ENCODE measurements at places on chromosomes 12 and 14. TPM values are rescaled to one million over a fixed set of nuclear protein-coding genes. Genes with fewer than 3 reads are reported as not detected.

DNA sequence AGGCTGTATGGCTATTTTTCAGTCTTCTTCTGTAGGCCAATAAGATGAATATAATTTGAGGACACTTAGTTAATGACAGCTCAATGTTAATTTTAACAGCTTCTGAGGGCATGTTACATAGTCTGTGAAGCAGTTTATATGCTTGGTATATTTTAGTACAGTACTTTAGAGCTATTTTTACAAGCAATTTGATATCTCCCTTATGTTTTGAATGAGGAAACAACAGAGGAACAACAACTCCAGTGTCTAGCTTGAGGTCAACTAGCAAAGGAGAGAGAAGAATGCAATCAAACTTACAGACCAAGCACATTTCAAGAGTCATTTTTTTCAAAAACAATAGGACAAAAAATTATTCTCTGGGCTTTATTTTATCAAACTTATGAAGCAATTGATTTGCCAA lies 469.1 kb upstream of the DCN start:
- no peak for DNase-seq

DNA sequence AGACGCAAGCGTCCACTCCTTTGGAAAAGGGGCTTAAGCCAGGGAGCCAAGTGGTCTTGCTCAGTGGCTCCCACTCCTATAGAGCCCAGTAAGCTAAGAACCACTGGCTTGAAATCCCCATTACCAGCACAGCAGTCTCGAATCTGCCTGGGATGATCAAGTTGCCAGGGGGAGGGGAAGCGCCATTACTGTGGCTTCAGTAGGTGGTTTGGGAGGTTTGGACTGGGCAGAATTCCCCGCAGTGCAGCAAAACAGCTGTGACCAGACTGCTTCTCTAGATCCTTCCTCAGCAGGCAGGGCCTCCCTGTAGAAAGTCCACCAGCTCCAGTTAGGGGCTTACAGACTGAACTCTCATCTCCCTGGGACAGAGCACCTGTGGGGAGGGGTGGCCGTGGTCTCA lies 115.4 kb downstream of the TMEM117 start:
- DNase-seq, result no peak

DNA sequence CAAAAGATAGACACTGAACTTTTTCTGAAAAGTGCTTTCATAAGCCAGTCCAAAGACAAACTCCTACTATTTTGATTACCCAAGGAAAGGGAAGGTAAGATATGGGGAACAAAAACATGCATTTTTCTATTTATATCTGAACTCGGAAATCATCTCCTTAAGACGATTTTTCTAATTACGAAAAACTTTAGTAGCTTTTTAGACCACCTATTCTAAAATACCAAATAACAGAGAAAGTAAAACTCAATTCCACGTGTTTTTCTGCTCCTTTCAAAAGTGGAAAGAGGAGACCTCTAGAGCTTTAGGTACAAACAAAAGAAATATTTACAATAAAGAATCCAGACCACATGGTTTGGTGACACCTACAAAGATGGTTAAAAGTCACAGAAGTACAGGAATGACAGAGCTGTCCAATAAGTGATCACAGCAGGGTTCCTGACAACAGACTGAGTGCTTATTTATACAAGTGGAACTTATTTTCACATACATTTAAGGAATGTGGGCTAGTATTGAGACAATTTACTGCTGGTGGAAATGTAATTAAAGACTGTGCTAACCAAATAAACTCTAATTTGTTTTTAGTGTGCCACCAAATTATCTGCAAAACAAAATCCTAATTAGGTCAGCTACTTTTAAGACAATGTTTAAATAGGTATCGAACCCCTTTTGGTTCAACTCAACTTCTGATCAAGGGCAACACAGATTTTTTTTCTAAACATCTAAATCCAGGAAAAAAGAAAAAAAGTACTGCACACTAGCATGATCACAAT lies 2.4 kb downstream of the LRIG3 start:
- no peak for DNase-seq

DNA sequence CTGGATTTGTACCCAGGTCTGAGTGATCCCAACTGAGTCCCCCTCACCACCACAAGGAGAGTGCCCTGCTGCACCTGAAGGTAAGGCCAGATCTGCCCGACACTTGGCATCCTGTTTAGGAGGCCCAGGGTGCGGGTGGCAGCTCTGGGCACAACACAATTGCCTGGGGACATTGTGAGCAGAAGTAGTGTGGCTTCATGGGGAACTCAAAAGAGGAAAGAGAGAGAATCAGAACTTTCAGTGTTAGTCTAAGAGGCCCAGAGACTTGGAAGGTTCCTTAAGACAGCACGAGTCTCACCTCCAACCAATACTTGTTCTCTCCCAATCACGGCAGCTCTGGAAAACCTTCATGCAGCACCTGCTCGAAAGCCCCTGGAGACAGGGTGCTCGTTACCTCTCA lies 6.6 kb upstream of the SLC8B1 start:
- DNase-seq, result no peak

DNA sequence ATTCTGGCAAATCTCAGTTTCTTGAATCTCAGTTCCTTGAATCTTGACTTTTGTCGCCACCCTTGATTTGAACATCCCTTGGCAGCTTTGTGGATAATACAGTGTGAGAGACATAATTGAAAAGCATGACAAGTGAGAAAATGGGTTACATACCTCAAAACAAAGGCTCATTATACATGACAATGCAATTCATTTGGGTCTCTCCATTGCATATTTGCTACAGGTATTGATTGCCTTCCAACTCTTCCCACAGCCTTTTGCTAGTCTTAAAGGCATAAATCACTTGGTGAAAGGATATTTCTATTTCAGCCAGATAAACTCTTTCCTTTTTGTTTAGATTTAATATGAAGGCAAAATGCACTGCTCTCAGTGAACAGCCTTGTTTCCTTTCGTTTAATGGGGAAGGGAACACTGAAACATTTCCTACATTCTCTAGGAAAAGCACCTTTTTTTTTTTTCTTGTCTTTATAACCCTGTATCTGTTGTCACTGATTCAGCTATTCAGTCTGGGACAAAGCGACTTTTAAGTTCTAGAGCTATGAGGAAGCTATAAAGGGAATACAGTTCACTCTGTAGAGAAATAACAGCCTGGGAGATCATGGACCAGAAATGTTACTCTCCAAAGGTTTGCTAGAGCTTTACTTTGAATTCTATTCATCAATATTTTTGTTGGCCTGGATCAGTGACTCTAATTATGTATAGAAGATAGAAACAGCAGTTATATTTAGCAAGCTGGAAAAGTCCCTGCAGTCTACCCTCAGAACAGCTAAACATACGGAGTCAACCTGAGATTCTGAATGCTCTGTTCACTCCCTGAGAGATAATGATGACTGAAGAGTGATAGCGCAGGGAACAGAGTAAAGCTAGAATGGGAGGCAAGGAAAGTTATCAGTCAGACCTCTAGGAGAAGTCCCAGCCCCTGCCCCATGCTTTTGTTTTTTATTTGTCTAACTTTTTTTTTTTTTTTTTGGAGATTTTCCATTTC lies 311.4 kb downstream of the RGS6 start:
- DNase-seq, result no peak

GRCh38 chr12:74791365-74791764 lies 253.7 kb downstream of the ATXN7L3B start:
- no peak for DNase-seq

GRCh38 chr12:39105111-39105510 lies 199.7 kb upstream of the CPNE8 start:
- no peak for DNase-seq

- peak; percentile 56 for DNase-seq
Observed at GRCh38 chr12:14961466-14962152, at the start of gene ARHGDIB. TSS of gene ARHGDIB (minus strand) at chr12:14961601. CDS start at chr12:14950712, 10,889 bp downstream.

GRCh38 chr14:100738704-100739131 lies 12.0 kb downstream of the DLK1 start:
- no peak for DNase-seq

GRCh38 chr12:112538740-112539139 lies 120.0 kb downstream of the PTPN11 start:
- DNase-seq, result no peak

DNA sequence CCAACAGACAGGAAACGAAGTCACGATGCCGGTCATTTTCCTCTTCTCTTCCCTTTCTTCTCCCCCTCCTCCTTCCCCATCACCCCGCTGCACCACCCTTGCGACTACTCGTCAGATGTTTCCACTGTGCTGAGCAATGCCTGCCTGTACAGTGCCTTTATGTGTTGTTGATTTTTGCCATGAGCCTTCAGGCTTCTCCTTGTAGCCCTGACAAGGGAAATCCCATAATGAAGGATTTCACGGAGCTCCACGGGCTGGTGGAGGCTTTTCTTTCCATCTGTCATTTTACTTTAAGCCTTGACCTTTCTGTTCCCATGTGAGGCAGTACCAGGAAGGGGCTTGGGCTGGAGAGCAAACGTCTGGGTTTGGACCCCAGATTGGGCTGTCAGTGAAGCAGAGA lies 28.7 kb upstream of the CCND2 start:
- DNase-seq, result no peak

DNA sequence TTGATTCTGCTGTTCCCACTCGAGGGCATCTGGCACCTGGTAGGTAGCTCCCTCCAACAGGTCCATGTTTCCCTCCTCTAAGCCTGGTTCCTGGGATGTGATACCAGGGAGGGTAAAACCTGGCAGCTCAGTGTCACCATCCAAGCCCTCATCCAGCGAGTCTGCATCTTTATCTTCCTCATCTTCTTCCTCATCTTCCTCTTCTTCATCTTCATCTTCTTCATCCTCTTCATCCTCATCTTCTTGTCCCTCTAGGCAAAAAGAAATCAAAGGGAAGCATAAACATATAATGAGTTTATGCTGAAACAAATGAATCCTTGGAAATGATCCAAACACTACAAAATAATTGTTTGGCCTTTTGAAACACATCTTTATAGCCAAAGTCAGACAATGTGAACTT lies 55.3 kb downstream of the ARMH4 start:
- DNase-seq, result no peak

- DNase-seq, result no peak
Observed at GRCh38 chr12:11798856-11799501, 149.5 kb downstream of the ETV6 start.

DNA sequence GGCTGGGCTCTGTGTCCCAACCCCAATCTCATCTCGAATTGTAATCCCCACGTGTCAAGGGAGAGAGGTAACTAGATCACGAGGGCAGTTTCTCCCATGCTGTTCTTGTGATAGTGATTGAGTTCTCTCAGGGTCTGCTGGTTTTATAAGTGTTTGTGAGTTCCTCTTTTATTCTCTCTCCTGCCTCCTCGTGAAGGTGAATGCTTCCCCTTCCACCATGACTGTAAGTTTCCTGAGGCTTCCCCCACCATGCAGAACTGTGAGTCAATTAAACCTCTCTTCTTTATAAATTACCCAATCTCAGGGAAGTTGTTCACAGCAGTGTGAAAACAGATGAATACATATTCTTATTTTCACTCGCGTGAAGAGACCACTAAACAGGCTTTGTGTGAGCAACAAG lies 148.2 kb downstream of the TMEM30B start:
- DNase-seq, result no peak

GRCh38 chr14:58291646-58292045 lies 6.7 kb upstream of the ARID4A start:
- no peak for DNase-seq

DNA sequence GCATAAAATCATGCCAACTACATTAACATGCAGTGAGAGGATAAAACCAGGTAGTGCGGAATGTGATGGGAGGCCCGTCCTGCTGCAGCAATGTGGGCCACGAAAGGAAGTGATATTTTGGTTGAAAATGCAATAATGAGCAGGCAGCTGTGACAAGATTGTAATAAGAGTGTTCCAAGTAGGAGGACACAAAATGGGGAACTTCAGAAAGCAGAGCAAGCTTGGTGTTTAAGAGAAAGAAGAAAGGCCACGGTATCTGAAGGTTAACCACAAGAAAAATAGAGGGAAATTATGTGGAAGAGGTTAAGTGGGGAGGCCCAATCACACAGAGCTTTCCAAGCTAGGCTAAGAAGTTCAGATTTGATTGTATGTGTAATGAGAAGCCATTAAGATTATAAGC lies 34.3 kb downstream of the OVCH1 start:
- no peak for DNase-seq

- DNase-seq, result no peak
Observed at GRCh38 chr14:105378199-105378598, 20.1 kb upstream of the TEX22 start.

GRCh38 chr12:12072064-12072760 lies 1.5 kb downstream of the BCL2L14 start:
- peak; percentile 15 for DNase-seq

GRCh38 chr12:55068416-55069010 lies 48.7 kb downstream of the NEUROD4 start:
- no peak for DNase-seq

- no peak for DNase-seq
Observed at GRCh38 chr12:50016501-50017475, 8.5 kb downstream of the RACGAP1 start.

- no peak for DNase-seq
Observed at GRCh38 chr14:103195828-103196615, 72.8 kb downstream of the TNFAIP2 start.

DNA sequence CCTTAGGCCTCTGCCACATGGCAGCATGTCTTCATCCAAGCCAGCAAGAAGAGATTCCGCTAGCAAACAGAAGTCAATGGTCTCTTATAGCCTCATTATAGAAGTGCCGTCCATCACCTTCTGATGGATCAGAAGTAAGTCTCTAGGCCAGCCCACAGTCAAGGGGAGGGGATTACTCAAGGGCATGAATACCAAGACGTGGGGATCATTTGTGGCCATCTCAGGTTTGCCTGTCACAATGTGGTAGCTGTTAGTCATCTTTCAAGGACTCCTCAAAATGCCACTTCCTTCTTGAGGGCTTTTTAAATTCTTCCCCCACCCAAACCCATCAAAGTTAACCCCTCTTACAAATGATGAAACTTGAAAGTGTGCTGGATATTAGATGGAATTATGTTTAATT lies 8.1 kb upstream of the ADCY6 start:
- DNase-seq, result no peak

DNA sequence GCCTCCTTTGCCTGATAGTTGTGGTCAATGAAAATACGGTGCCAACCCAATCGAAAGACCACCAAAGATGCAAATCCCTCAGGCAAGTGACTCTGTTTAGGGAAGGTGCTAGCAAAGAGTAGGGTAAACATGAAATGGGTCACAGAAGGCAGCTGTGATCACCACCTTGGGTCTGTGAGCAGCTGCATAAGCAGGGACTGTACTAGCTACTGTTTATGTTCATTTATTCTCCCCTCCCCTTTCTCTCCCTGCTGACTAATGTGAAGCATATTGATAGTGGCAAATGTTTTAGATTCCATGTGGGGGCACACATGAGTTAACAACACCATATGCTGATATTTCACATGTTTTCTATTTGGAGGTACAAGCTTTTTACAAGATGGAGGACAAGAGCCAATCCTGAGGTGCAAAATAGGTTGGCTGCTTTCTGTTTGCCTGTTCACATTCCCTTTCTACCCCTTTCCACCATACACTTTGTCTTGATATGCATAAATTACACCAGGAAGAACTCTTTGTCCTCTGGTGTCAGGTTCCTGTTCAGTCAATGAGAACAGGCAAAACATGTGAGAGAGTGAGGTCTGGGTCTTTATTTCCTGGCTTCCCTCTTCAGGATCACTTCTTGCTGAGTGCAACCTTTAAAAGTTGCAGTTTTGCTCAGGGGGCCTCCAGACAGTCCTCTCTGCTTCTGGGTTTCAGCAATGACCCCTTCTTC lies 71.1 kb downstream of the AVPR1A start:
- DNase-seq, result no peak

Gene RAB3IP
- total RNA-seq, result 26.6 TPM

Gene PLA2G1B
- total RNA-seq, result not detected

Gene PSME1
- 235 TPM for total RNA-seq

Gene SLC8A3
- total RNA-seq, result 2.2 TPM

Gene DPF3
- 0.13 TPM for total RNA-seq

Gene ZC3H14
- 34.5 TPM for total RNA-seq

Gene RAB15
- total RNA-seq, result 4.8 TPM

Gene FAM90A1
- not detected for total RNA-seq

Gene FGF23
- not detected for total RNA-seq

Gene KRT2
- total RNA-seq, result not detected

Gene PIWIL1
- total RNA-seq, result not detected
